ENCODE measurements at places on chromosomes 6 and 20. TPM values are rescaled to one million over a fixed set of nuclear protein-coding genes. Genes with fewer than 3 reads are reported as not detected.

The THBS2 gene
- total RNA-seq: 15.1 TPM

The SNAP25 gene
- 1.1 TPM for total RNA-seq

The C20orf202 gene
- not detected for total RNA-seq

The MPC1 gene
- 69.1 TPM for total RNA-seq

The METTL24 gene
- total RNA-seq: 2.6 TPM

The LAMA5 gene
- total RNA-seq: 179 TPM

The SIRPB2 gene
- 4.5 TPM for total RNA-seq

The MARCKS gene
- 51.8 TPM for total RNA-seq

The ZSCAN23 gene
- total RNA-seq: 4.1 TPM

The HLA-DMA gene
- 41.5 TPM for total RNA-seq

The ACAT2 gene
- 8.2 TPM for total RNA-seq

The MOG gene
- not detected for total RNA-seq

The MMS22L gene
- total RNA-seq: 8.6 TPM

The MLIP gene
- total RNA-seq: not detected

The OPRM1 gene
- total RNA-seq: not detected

The DZANK1 gene
- total RNA-seq: 8.0 TPM

The FHL5 gene
- 10.1 TPM for total RNA-seq
